ENCODE measurements at places on chromosomes 1 and 21.

DNA sequence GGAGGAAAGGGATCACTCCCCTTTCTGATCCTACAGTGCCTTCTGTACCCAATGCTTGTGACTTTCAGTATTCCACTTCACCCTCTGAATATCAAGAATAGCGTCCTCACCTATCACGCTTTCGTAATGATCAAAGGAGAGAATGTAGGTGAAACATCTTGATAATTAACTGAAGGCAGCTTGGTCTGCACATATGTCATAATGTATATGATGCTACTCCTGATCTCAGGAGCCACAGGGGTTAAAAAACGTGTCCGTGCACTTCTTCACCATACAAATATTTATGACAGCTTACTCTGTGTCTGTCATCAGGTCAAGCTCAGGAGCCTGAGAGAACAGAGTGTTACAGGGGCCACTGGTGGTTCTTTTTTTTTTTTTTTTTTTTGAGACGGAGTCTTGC lies 1.2 kb upstream of the PIK3C2B start:
- no peak for DNase-seq

DNA sequence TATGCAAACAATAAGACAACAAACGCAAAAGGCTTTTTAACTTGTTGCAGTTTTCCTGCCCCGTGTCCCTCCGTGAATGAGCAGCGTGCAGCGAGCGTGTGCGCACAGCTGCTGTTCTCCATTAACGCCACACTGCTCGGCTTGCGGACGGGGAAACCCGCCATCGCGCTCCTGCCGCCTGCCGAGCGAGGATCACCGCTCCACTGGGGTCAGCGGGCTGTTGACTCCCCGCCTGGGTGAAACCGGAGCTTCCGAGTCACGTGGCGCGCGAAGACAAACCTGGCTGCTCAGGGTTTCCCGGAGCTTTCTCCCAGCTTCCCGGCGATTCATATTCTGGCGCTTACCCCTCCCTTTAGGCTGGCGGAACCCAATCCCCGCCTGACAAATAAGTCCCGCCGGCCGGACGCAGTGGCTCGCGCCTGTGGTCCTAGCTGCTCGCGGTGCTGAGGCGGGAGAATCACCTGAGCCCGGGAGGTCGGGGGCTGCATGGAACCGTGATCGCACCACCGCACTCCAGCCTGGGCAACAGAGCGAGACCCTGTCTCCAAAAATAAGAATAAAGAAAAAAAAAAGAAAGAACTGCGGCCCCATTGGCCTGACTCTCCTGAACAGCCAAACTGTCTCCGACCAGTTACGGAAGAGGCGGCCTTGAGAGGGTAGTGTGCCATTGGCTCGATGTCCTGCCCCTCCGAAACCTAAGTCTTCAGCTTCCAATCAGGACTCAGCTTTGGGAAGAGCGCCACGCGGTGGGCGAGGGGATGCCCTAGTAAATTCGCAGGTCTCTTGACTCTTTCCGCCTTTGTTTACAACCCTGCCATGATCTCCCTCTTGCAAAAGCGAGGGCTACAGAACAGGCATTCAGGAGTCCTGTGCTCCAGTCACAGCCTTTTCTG lies at the start of gene CREB3L4:
Gene CREB3L4, plus strand, starts transcription at position 796 of the 893 bp plus-strand sequence. CDS start 624 bp downstream, outside the sequence.
- peak; percentile 88 for DNase-seq

DNA sequence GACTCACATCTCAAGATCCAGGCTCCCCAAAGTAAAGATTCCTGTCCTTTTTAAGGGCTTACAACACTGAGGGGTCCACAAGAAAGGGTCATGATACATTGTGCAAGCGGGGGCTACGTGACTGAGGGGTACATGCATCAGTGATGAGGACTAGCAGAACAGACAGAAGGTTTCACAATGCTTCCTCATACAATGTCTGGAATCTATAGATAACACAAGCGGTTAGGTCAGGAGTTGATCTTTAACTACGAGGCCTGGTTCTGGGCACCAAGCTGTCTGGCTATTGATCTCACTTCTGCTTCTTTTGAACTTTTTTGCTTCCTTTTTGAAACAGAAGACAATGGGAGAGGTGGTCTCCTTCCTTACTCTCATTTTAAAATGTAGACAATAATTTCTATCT lies 718.6 kb downstream of the AMY1C start:
- DNase-seq, result no peak

DNA sequence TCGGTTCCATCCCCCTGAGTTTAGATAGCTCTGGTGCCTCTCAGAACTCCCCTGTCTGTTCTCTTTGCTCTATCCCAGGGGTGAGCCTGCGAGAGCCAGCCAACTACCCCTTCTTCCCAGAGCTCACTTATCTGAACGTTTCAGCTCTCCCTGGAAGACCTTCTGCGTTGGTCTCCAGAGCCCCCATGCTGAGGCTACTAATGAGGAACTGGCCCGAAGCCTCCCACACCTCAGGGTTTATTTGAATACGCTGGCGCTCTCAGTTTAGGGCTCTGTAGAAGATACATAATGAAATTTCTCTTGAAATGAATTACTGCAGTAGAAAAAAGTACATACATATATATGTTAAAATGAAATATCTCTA lies 43.5 kb downstream of the TCEANC2 start:
- DNase-seq, result no peak

- no peak for DNase-seq
Measured at GRCh38 chr1:240649733-240650721, 38.1 kb upstream of the GREM2 start.

Measured in BJ (cell line).